ENCODE measurements at places on chromosomes 2 and 18. TPM values are rescaled to one million over a fixed set of nuclear protein-coding genes. Genes with fewer than 3 reads are reported as not detected.

The SLC11A1 gene
- total RNA-seq = 0.25 TPM

The CTDP1 gene
- 27.4 TPM for total RNA-seq

The GALNT14 gene
- total RNA-seq = 1.2 TPM

The FSHR gene
- total RNA-seq = not detected

The LHCGR gene
- not detected for total RNA-seq
